Fibroblast of skin of back (primary cell): ENCODE measurements at places on chromosomes 3 and 15.

DNA sequence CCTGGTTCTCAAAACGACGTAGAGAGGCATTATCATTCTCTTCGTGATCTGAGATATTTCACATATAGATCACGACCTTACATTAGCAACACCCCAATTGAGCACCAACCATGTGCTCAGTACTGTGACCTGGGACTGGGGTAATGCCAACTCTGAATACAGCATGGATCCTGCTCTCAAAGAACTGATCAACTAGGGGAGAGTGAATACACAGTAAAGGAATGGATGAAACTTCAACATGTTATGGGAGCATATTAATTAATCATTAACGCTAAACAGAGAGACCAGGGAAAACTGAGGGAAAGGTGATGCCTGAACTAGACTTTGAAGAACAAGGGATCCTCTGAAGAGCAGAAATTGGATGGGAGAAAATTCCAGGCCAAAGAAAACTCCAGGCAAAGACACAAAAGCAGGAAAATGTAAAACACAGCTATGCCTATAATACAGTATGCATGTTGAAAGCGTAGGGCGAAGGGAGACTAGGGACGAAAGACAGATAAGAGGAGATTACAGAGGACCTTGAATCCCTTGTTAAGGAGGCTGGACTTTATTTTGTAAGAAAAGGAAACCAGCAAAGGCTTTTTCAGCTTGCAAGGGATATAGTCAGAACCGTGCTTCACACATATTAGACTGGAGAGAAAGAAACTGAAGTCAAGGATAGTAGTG is 105.7 kb downstream of the ANO10 start:
- no peak for DNase-seq

DNA sequence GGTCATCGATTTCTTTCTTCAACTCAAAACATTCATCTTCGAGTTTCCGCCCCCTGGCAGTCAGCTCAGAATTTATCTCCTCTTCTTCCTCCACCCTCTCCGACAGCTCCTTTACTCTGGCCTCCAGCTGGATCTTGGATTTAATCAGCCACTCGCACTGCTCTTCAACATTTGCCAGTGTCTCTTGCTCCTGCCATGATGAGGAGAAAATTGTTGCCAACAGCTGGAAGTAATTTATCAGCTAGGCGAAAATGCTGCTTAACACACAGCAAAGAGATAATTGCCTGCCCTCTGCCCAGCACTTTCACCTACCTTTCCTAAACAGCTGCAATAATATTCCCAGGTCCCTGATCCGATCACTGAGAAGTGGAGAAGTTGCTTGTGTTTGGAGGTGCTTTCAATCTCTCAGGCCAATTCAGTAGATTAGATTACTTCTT is 69.3 kb downstream of the MYH15 start:
- DNase-seq = no peak

DNA sequence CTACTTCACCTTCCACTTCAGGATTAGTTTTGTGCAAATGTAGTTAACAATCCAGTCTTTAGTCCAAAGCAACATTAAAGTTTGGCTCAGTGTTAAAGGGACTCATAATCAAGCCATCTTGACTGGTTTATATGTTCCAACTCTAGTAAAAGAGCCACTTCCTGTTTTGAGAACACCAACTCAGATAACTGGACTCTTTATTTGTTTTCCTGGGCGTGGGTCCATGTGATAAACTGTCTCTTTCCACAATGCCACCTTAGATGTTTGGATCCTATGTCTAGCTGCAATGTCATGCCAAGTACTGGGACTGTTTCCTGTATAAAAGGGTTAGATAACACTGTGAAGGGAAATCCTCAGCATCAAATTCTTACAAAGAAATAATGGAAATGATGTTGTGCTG is 545.0 kb downstream of the PYDC2 start:
- no peak for DNase-seq

GRCh38 chr15:60635507-60636352 is 156.8 kb upstream of the ICE2 start:
- no peak for DNase-seq

GRCh38 chr3:117610156-117610555 is 900.6 kb downstream of the TUSC7 start:
- DNase-seq = no peak
